ENCODE measurements at places on chromosomes 6 and 20.

DNA sequence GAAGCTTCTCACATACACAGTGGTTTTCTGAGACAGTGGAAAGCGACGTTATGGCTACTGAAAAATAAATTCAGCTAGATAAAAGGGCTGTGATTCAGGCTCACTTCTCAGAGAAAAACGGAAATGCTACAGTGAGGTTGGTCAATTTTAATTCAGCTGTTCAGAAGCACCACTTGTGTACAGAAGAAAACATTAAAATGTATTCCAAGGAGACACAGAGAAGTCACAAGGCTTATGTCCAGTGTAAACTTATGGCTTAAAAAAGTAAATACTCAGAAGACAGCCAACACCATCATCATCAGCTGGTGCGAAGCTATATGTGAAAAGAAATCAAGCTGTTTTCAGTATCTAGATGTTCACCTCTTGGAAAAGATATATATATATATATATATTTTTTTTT is 68.6 kb downstream of the ABHD12 start:
- DNase-seq = no peak

DNA sequence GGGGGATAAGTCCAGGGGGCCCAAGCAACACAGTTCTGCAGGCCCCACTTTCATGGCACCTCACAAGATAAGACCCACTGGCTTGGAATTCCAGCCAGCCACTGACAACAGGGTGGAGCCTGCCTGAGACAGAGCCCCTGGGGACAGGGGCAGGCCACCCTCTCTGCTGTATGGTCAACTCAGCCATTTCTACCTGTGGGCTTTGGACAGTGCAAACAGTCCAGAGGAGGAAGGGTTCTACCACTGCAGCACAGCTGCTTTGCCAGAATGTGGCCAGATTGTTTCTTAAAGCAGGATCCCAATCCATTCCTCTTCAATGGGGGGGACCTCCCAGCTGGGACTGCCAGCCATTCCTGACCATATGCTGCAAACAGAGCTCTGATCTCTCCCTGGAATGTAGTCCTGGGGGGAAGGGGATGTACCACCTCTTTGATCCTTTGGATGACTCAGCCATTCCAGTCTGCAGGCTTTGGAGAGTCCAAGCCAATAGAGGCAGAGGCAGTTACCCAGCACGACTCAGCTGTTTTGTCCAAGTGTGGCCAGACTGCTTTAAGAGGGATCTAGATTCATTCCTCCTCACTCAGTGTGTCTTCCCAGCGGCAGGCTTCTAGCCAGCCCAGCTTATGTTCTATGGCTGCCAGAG is 842.2 kb downstream of the EPHA7 start:
- no peak for DNase-seq

GRCh38 chr6:37566111-37566949 is 66.6 kb upstream of the CCDC167 start:
- DNase-seq = peak; percentile 24

DNA sequence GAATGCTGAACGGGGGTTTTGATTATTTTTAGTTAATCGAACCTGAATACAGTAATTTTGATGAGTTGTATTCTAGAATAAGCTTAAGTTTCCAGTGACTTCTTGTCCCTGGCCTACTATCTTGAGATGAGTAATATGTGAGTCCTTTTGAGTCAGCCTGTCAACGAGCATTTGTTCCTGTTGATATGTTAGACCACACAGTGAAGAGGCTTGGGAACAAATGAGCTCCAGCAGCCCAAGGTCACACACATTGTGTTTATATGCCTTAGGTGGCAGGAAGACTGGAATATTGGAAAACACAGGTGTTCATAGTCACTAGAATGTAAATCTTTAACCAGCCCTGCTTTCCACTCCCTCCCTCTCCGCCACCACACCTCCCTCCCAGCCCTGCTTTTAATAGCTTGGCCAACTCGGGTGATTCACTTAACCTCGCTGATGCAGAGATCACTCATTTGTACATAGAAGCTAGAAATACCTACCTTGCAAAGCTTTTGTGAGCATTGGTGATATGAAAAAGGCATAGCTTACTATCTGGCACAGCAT is 9.1 kb downstream of the SMPDL3A start:
- no peak for DNase-seq

GRCh38 chr6:89997456-89998445 is 103.5 kb downstream of the GJA10 start:
- no peak for DNase-seq

DNA sequence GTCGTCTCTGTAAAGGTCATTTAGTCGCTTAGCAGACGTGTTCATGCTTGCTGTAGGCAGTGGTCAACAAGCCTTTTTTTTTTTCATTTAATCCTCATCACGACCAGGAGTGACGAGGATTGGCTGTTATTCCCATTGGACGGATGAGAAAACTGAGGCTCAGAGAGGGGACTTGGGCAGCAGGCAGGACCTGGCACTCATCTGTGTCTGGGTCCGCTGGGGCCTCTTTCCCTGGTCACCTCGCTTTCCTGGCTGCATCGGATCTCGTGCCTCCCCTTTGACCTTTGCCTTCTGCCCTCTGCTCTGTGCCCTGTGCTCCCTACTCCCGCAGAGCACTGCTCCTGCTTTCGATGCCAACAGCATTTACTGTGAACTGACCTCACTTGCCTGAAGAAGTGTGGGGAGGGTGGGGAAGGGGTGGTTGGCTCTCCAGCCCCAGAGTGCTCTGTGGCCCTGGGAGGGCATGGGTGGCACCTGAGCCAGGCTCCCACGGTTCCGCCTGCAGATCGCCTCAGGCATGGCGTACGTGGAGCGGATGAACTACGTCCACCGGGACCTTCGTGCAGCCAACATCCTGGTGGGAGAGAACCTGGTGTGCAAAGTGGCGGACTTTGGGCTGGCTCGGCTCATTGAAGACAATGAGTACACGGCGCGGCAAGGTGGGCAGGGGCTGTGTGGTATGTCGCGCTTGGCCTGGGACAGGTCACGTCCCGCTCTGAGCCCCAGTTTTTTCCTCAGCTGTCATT is 56.2 kb downstream of the SRC start:
- no peak for DNase-seq

DNA sequence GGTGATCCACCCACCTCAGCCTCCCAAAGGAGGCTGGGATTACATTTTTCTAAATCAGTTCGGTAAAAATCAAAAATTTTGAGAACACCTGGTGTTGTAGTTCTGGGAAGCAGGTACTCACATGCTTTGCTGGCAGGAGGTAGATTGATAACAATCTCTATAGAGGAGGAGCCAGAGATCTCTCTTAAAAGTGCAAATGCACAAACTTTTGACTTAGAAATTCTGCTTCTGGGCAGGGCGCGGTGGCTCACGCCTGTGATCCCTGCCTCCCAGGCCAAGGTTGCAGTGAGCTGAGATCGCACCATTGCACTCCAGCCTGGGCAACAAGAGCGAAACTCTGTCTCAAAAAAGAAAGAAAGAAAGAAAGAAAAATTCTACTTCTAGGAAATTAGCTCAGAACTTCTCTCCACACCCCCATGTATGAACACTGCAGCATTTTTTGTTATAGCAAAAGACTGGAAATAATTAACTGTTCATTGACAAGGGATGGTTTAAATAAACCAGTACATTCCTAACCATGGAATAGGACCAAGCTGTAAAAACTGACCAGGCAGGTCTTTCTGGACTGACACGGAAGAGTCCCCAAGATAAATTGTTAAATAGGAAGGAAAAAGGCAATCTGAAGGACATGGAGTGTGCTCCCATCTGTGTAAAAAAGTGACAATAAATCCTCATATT is 14.4 kb upstream of the TRIB3 start:
- no peak for DNase-seq

DNA sequence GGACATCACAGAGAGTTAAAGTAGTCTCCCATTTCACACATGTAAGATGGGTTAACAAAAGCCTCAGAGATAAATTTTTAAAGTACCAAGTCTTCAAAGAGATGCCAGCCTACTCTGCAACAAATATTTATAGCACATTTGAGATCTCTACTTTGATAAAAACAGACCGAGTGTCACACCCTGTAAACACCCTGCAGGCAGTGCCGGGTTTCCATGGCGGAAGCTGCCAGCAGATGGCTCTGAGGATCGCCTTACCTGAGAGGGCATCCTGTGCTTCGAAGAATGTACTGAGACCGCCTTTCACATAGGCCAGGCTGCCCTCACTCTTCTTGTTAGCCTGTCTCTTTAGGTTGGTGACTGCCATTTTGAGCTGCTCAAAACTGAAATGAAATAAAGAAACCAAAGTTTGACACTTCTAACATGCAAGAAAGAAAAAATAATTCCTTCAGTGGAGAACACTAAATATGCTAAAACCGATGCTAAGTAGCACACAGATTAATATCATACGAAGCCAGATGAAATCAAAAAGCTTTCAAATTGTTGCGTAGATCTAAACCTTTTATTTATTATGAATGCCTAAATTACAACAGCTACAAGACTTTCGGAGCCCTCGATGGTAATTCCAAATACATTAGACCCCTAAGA is 39.3 kb downstream of the HUS1B start:
- no peak for DNase-seq

- DNase-seq = no peak
Observed at GRCh38 chr6:170445971-170446370, 107.1 kb downstream of the PSMB1 start.

- no peak for DNase-seq
Observed at GRCh38 chr6:23650676-23651075, 475.3 kb upstream of the NRSN1 start.

- peak; percentile 59 for DNase-seq
Observed at GRCh38 chr6:12060780-12061609, 48.9 kb downstream of the HIVEP1 start.

GRCh38 chr6:45625191-45625664 is 247.5 kb upstream of the SUPT3H start:
- DNase-seq = peak; percentile 16

Data from stimulated activated CD4-positive, alpha-beta T cell treated with anti-CD3 and anti-CD28 coated beads, Interleukin-15, amount 100 ng/mL, for 48 hours (primary cell).